ENCODE measurements at places on chromosomes 2 and 18. TPM values are rescaled to one million over a fixed set of nuclear protein-coding genes. Genes with fewer than 3 reads are reported as not detected.

HPCAL1 gene
- 46.0 TPM for total RNA-seq

DNA sequence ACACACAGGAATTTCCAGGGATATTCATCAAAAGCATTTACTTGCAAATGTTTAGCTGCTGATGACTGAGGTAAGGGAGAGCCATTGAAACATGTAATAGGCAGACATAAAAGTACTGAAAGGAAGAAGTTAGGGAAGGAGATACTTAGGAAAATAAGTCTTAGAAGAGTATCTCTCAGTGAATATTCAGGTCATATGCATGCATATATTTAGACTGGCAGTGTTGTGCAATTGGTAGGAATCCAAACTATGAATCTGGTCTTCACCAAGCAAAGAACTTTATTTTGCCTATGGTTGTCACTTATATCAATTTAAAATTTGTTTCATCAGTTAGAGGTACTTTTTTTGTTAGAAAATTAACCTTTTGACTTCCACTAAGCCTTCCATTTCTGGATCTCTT, 1490.7 kb downstream of the SUCLG1 start:
- DNase-seq: no peak

DNA sequence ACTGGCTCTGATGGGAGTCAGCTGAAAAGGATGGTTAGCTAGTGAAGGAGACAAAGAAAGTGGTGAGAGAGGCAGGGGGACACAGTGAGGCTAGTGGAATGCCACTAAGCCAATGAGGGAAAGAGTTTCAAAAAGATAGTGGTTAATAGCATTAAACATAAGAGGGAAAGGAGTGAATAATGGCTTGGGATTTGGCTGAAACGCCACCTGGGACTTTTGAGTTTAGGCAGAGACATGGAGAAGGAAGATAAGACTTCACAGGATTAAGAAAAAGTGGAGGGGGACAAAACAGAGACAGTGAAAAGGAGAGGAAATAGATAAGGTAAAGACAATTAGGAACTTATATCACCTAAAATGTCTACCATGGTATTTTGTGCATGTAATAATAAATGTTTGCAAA, 6.9 kb downstream of the CD28 start:
- no peak for DNase-seq

DNA sequence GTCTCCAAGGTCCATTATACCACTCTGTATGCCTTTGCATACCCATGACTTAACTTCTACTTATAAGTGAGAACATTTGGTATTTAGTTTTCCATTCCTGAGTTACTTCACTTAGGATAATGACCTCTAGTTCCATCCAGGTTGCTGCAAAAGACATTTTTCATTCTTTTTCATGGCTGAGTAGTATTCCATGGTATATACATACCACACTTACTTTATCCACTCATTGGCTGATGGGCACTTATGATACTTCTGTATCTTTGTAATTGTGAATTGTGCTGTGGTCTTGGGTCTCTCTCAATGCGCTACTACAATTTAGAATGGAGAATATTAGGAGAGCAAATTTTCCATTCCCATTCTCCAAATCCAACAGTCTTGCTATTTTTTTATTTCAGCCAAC, 76.4 kb downstream of the ZRANB3 start:
- no peak for DNase-seq

GRCh38 chr2:71498261-71498701, 44.9 kb downstream of the DYSF start:
- DNase-seq: no peak

GRCh38 chr2:63661076-63661475, 72.3 kb downstream of the MDH1 start:
- DNase-seq: no peak

MYO7B gene
- total RNA-seq: 0.64 TPM

DNA sequence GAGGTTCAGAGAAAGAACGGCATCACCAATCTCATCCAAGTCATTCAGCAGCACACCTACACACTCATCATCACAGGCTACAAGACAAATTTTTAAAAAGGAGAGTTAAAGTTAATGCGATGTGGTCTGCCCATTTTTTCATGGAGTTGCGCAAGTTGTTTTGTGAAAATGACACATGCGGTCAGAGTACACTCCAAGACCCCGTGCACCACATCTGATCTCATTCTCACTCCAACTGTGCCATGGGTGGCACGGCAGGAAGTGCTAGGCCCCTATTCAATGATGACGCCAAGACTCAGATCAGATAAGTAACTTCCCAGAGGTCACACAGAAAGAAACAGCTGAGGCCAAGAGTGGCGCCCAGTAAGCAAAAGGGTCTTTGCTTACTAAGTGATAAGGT, 119.8 kb downstream of the LAMA1 start:
- no peak for DNase-seq

DNA sequence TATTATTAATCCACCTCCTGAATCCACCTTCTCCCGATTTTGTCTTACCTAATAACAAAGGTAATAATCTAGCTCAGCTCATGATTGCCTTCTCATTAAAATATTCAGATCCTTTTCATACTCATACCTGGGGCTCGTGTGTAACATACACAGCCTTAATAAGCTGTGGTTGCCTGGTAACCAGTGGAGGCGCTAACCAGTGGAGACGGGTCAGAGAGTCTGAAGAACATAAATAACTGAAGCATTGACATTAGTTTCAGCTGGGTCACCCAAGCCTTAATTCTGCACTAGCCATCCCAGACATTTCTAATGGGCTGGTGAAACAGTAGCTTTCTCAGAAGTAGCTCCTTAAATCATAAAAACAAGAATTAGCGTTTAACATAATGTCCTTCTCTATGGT, 14.8 kb upstream of the DTNA start:
- no peak for DNase-seq

DNA sequence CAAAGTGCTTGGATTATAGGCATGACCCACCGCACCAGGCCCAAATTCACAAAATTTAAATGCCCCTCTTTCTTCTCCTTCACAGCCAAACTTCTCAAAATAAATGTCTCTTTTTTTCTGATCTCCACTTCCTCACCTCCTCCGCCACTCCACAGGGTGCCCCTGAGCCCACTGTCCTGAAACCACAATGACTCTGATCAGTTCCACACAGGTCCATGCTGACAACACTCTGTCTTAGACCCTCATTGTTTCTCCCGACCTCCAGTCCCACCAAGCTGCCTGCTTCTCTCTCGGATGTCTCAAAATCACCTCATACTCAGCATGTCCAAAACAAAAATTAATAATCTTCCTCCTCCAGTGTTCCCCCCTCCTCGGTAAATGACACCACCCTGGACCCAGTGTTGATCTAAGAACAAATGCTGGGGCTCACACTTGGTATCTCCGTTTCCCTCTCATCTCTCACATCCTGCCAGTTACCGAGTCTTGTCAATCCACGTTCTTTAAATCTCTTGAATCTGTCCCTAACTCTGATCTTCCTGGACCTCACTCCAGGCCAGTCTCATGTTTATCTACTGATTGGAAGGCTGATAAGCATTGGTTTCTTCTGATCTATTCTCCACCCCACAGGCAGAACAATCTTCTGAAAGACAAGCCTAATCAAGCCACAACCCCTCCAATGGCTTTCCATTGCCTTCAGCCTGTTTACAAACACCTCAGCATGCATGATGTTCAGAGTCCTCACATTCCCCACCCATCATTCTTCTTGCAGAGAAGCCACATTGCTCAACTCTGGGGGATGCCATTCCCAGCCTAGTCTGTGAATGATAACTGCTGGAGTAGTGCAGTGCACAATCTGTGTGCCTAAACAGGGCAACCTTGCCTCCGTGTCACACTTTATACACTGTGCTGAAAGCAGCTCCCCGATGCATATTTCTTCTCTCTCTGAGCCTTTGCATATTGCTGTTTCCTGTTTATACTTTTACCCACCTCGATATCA, 12.4 kb upstream of the ANKRD44 start:
- no peak for DNase-seq
